SJCRH30 (cell line): ENCODE measurements at places on chromosomes 6 and 20. TPM values are rescaled to one million over a fixed set of nuclear protein-coding genes. Genes with fewer than 3 reads are reported as not detected.

DNA sequence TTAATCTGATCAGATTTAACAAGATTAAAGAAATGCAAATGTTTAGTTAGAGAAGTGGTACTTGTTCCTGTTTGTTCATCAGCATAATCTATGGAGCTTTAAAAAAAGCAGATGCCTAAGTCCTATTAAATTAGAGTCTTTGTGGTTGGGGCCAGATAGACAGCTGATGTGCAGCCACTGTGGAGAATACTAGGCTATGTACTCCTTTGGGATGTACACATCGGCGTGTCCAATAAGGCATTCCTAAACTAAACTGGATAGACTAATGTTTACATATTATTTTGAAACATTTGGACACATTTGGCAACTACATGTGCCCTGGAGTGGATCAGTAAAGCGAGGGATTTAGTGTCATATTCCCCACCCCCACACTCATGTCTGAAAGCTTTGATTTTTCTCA lies 459.5 kb downstream of the LMBRD1 start:
- peaks cover 27% of the 10 kb centered on the region for H3K4me1 ChIP-seq
- H3K36me3 ChIP-seq = no peaks in the 10 kb centered on the region
- no peaks in the 10 kb centered on the region for H3K27me3 ChIP-seq
- H3K4me3 ChIP-seq = no peak overlapping the region

GRCh38 chr6:10223841-10224240 lies 191.0 kb downstream of the TFAP2A start:
- H3K36me3 ChIP-seq = no peaks in the 10 kb centered on the region
- no peak overlapping the region for H3K4me3 ChIP-seq
- no peak overlapping the region for H3K27ac ChIP-seq

- H3K36me3 ChIP-seq = no peaks in the 10 kb centered on the region
- no peak overlapping the region for H3K4me3 ChIP-seq
- no peak for DNase-seq
- H3K27me3 ChIP-seq = no peaks in the 10 kb centered on the region
- H3K27ac ChIP-seq = no peak overlapping the region
- no peaks in the 10 kb centered on the region for H3K4me1 ChIP-seq
These were observed 90.5 kb upstream of the LY86 start for GRCh38 chr6:6497976-6498375.

DNA sequence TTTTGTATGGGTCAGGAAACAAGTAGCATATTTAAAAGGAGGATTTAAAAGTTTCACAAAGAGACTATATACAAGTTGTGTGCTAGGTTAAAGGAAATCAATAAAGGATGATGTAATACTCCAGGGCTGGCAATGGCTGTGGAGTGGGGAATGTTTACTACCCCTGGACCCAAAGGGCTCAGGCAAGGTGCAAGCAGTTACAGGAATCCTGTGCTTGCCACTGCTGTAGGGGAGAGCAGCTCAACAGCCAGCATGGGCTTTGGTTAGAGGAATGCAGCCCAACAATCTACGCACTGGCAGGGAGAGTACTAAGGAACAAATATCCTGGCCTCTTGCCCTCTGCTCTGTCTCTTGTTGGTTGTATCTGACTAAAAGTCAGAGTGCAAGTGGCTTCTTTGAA lies 1642.2 kb downstream of the KHDRBS2 start:
- H3K4me1 ChIP-seq = no peaks in the 10 kb centered on the region
- no peaks in the 10 kb centered on the region for H3K27me3 ChIP-seq
- H3K27ac ChIP-seq = no peak overlapping the region
- no peak for DNase-seq
- H3K36me3 ChIP-seq = no peaks in the 10 kb centered on the region
- H3K4me3 ChIP-seq = no peak overlapping the region

- peaks cover 49% of the 10 kb centered on the region for H3K36me3 ChIP-seq
- no peak overlapping the region for H3K4me3 ChIP-seq
- no peaks in the 10 kb centered on the region for H3K27me3 ChIP-seq
- H3K4me1 ChIP-seq = peaks cover 7% of the 10 kb centered on the region; the same call in 1 of the 2 replicates
- no peak for DNase-seq
These were observed 8.3 kb downstream of the SS18L1 start for GRCh38 chr20:62151835-62152364.

DNA sequence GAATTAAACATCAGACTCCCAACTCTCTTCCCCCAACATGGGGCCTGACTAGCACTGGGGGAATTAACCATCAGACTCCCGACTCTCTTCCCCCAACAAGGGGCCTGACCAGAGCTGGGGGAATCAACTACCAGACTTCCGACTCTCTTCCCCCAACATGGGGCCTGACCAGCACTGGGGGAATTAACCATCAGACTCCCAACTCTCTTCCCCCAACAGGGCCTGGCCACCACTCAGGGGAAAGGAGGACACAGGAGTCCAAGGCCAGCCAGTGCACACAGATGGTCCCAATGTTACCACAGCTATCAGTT lies 13.1 kb downstream of the CST7 start:
- H3K27me3 ChIP-seq = no peaks in the 10 kb centered on the region
- H3K4me3 ChIP-seq = no peak overlapping the region
- H3K36me3 ChIP-seq = peaks cover 28% of the 10 kb centered on the region
- no peaks in the 10 kb centered on the region for H3K4me1 ChIP-seq
- H3K27ac ChIP-seq = no peak overlapping the region

- DNase-seq = no peak
- H3K27ac ChIP-seq = no peak overlapping the region
- H3K4me1 ChIP-seq = no peaks in the 10 kb centered on the region
- no peaks in the 10 kb centered on the region for H3K27me3 ChIP-seq
- H3K4me3 ChIP-seq = no peak overlapping the region
These were observed 136.5 kb downstream of the ATXN1 start for GRCh38 chr6:16624636-16625290.

DNA sequence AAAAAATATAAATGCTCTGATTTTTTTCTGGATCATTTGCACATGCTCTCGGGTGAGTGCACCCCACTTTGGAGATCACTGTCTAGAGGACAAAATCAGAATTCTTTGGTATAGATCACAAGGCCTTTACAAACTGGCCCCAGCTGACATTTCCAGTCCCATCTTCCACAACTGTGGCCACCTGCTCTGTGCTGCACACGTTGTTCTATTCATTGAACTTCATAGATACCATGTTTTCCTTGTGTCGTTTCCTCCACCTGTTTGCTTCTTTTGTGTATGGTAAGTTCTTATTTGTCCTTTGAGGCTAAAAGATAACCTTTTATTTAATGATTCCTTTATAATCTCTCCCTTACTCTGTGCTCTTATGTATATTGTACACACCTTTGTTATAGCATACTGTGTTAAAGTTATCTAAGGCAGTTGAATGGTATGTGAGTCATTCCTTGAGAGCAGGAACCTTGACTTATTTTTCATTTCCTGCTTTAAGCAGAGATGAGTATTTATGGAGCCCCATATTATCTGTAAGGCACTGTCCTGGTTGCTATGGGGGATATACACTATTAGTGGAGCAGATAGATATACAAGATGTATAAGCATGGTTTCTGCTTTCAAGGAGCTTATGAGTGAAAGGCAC lies 12.0 kb upstream of the SLC17A5 start:
- H3K4me3 ChIP-seq = no peak overlapping the region
- DNase-seq = no peak
- no peak overlapping the region for H3K27ac ChIP-seq
- no peaks in the 10 kb centered on the region for H3K27me3 ChIP-seq

DNA sequence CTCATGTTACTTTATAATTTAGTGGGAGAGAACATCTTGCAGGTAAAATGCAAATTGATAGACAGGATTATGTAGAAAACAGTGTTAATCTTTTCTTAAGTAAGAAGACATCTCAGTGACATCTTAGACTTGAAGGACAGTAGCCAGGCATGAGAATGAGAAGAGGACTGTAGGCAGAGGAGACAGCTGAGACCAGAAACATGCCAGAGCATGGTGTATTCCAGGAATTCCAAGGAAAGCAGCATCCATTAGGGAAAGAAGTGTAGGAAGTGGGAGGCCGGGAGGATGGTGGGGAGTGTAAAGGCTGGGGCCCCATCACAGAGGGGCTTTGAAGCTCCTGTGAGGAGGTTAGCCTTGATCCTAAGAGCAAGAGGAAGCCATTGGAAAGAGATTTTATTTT lies 225.6 kb downstream of the ARID1B start:
- no peaks in the 10 kb centered on the region for H3K36me3 ChIP-seq
- H3K27me3 ChIP-seq = no peaks in the 10 kb centered on the region
- DNase-seq = no peak
- no peak overlapping the region for H3K27ac ChIP-seq

The HLA-G gene
- total RNA-seq = not detected in 2 replicates

The ELMO2 gene
- total RNA-seq = 51.6 and 54.5 TPM in 2 replicates

The ME1 gene
- not detected in 2 replicates for total RNA-seq

The ULBP2 gene
- total RNA-seq = 2.7 and 2.9 TPM in 2 replicates
